AG20443 (cell line): ENCODE measurements at places on chromosomes 2 and 18.

DNA sequence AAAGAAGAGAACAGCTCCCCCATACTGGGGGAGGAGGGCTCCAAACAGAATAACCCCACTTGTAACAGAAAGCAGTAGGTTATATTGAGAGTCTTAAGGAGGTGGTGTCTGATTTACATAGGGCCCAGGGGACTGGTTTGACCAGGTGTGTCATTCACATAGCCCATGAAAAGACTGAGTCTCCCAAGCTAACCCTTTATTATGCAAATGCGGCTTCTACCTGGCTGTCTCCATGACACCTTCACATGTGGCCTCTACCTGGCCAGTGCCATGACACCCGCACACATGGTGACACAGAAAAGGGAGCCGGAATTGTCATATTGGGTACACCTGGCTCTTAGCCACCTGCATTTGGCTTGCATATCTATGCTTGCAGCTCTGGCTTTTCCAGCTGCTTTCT, 1057.2 kb upstream of the PIK3C3 start:
- DNase-seq = no peak

DNA sequence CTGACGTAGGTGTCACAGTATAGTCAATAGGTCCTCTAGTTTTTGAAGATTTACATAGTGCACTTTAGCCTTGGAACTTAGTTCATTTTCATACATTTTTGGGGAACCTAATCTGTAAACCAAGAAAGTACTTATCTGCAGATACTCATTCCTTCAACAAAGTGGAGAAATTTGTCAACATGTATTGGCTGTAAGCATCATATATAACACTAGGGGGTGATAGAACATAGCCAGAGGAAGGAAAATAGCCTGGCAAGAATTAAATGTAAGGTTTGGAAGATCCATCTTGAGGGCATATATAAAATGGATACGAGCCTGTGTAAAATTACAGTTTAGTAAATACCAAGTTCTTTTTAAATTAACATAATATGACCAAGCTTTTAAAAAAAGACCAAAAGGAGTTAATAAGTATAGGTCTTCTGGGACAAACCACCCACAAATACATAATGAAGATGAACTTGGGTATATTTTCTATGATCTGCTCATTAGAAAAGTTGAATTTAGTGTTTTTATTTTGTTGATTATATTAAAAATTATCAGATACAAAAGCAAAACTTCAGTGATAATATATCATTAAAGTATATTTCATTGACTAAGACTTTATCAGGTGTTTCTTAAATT, 18.2 kb downstream of the RPL37A start:
- DNase-seq = peak; percentile 63

DNA sequence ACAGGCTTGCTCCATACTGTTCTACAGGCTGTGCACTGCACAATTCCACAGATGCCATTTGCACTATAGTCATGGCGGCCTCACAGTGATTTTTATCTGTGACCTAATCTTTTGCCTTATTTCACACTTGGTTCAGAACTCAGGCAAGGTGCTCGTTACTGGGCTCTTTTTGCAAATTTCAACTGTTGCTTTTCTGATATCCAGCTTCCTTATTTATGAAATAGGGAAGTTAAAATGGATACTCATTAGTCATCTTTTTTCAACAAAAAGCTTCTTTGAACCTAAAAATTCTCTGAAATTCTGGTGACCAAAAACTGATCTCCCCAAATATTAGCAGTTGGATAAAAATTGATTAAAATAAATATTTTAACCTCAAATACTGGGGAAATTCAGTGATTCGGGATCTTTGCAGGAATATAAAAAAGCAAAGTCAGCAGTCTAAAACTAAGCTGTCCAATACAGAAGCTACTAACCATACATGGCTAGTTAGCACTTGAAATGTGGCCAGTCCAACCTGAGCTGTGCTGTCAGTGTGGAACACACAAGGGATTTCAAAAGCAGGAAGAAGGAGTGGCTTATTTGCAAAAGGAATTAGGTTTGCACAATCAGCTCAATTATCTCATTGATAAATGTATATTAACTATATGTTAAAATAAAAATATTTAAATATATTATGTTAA, 134.4 kb downstream of the COL4A4 start:
- DNase-seq = no peak

DNA sequence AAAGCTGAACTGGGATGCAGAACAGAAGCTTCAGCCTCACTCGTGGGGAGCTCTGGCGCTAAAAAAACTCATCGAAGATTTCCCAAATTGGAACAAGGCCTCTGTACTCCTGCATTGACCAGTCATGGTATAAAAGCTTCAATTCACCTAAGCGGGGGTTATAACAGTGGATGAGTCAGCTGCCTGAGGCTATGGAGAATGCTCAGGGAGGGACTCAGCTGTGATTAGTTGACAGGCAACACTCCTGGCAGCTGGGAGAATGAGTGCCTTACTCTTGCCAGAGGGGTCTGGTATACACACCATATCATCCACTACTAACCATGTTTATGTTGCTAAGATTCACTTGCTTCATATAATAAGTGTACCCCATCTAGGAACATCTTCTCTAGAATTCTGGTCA, 350.6 kb upstream of the VRK2 start:
- DNase-seq = no peak

GRCh38 chr18:65754121-65754520, 3.3 kb downstream of the CDH7 start:
- DNase-seq = no peak

DNA sequence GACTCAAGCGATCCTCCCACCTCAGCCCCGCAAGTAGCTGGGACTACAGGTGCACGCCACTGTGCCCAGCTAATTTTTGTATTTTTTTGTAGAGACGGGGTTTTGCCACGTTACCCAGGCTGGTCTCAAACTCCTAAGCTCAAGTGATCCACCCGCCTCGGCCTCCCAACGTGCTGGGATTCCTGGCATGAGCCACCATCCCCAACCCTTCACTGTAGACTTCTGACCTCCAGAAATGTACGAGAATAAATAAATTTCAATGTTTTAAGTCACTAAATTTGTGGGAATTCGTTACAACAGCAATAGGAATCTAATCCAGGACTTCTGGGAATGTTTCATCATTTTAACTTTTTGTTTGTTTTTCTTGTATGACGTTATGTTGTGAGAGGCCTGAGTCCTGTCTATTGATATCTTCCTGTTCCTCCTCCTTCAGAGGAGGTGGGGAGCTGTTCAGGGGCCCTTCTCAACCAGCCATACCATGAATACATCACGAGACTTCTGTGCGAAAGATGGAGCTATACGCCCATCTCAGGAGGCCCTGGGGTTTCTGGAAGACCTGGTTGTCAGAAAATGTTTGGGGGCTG, 40.0 kb downstream of the TEX44 start:
- peak; percentile 42 for DNase-seq

DNA sequence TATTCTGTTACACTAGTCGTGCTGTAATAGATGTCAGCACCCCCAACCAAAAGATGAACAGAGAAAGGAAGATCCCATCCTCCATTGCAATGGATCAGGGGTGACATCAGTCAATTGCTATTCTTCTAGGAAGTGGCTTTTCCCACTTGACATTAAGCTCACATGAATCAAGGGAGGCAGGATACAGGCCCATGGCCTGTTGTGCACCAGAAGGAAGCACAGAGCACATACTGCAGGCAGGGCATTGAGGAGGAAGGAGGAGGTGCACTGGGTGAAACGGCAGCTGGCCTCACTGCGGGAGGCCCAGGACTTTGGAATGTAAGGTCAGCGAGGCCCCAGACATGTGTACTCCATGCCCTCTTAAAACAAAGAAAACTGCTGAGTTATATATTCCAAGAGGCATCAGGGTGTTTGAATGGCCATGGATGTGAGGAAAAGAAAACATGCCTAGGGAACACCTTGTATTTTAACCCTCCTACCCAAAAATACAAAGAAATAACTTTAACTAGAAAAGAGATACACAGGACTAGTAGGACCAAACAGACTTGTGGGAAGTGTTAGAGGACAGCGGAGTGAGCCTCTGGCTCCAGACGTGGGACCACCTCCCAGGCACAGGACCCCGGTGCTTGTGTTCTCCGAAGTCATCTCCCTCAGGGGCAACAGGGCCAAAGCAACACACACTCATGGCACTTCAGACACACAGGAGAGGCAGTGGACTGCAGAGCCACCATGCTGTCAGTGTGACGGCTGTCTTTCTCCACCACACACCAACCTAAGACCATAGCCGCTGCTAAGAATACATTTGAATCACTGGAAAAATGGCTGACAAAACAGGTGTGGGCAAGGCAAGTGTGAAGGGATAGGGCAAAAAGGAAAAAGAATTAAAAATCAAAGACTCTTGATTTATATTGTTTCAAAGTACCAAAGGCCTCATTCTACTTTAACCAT, 51.4 kb upstream of the RIOK3 start:
- DNase-seq = peak; percentile 28

DNA sequence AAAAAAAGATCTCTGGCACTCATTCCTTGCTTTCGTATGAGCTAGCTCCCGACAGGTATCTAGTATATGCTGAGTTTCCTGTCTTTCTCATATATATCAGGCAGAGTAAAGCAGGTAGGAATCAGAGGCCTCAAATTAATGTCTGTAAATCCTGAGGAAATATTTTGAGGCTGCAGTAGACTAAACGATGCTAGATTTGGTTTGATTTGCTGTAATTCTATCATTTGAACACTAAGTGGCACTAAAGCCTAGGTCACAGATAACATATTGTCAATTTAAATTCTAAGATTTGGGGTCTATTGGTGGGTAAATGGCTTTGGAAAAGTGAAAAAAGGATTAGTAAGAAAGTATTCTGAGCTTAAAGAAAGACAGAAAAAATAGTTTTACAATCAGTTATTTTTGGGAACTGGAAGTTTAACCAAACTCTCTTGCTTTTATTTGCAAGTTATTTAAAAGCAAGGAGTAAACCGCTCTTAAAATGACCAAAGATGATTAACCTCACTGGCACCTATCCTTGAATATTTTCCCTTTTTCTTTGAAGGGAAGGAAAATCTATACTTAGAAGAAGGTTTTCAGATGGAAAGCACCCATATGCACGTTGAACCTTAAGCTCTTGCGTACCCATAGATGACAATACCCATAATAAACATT, 37.6 kb upstream of the SLC4A10 start:
- peak; percentile 37 for DNase-seq

DNA sequence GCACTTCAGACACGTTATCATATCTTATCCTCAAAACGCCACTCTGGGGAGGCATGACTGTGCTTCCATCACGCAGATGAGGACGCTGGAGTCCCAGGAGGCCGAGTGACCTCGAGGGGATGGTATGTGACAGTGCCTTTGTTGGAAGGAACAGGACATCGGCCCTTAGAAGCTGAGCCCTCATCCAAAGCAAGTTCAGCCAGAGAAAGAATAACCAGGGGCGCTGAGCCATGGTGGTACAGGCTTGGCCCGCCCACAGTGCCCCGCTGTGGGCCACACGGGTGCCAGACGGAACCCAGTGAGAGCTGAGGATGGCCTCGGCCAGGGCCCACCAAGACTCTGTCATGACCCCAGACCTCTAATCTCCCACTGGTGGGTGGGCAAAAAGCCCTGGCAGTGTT, 31.3 kb downstream of the HS1BP3 start:
- DNase-seq = no peak

DNA sequence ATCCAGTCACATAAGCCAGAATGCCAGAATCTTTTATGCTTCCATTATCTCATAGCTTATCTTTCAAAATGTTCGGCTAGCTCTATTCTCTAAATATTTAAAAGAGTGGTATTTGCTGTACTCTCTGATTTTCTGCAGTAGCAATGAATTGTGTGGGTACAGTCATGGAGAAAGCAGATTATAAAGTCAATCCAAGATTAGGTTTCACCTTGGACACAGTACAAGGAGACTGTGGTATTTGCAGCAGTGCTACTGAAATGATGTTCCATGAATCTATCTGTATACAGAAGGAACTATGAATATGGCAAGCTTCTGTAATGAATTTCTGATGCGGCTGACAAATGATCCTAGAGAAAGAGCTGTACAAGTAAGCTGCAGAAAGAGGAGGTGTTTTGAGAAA, 15.4 kb upstream of the DSEL start:
- DNase-seq = no peak

- no peak for DNase-seq
Observed at GRCh38 chr2:238926761-238927611, 79.1 kb downstream of the TWIST2 start.

GRCh38 chr2:200609028-200609614, 23.3 kb downstream of the AOX1 start:
- DNase-seq = peak; percentile 87

DNA sequence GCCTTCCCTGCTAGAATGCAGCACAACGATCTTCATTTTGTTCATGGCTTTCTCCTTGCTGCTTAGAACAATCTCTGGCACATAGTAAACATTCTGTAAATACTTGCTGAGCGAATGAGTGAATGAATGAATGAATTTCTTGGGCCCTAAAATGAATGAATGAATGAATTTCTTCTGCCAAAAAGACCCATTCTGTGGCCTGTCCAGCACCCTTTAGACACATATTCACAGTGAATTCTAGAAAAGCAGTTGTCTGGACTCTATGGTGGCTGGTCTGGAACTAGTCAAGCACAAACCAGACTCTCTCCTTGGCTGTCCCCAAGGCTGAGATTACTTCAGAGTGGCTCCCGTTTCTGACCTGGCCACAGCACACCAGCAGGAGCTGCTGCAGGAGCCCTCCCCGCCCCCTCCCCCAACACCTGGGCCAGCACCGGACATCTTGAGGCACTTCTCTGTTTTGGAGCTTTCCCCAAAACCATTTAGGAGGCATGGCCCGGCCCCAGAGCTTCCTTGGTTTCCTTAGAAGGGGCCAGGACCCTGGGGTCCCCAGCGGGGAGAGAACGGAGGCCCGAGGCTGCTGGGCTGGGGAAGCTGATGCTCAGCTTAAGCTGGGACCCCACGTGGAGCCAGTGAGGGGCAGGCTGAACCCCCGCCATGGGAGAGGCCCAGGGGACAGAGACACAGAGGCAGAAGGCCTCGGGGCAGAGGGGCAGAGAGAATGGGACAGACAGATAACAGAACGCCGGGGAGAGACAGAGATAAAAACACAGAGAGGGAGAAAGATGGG, 159.0 kb downstream of the ZFP36L2 start:
- no peak for DNase-seq

DNA sequence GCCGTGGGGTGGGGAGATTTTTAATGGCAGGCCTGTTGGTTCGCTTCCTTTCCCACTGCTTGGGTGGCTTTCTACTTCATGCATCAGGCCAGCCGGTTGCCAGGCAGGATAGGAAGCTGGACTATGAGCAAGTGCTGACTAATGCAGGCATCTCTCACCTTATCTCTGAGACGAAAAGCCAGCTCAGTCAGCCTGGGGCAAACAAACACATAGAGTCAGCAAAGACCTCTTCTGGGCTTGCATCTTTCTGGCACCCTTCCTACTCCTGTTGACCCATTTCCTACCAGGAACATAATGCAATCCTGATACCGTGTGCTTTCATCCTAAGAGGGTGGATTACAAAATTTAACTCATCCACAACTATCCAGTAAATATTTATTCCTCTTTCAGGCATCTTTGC, 416.6 kb upstream of the MEX3C start:
- DNase-seq = no peak

GRCh38 chr18:26482569-26482968, 65.8 kb downstream of the KCTD1 start:
- DNase-seq = no peak

GRCh38 chr2:176473177-176473576, 203.9 kb downstream of the MTX2 start:
- DNase-seq = peak; percentile 53

DNA sequence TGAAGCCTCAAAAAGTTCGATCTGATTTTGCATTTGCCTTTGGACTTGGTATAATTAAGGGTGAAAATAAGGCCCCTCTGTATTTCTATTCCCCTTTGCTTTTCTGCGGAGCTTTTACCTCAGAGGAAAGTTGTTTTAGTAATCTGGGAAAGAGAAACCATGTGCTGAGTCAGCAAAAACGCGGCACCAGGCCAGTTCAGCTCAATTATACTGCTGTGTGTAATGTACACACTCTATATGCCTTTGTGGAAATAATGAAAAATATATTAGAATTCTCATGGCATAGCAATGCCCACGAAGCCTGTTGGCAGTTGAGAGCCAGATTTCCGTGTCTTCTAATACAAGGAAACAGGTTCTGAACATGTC, 161.9 kb upstream of the SIX2 start:
- no peak for DNase-seq
